Calu3 (cell line): ENCODE measurements at places on chromosomes 12 and 14.

GRCh38 chr12:11584221-11584855 is 65.1 kb upstream of the ETV6 start:
- no peak for DNase-seq

- no peak for DNase-seq
Measured at GRCh38 chr14:70735043-70735442, 74.3 kb downstream of the MAP3K9 start.

GRCh38 chr14:91980157-91980556 is 32.7 kb upstream of the FBLN5 start:
- no peak for DNase-seq

DNA sequence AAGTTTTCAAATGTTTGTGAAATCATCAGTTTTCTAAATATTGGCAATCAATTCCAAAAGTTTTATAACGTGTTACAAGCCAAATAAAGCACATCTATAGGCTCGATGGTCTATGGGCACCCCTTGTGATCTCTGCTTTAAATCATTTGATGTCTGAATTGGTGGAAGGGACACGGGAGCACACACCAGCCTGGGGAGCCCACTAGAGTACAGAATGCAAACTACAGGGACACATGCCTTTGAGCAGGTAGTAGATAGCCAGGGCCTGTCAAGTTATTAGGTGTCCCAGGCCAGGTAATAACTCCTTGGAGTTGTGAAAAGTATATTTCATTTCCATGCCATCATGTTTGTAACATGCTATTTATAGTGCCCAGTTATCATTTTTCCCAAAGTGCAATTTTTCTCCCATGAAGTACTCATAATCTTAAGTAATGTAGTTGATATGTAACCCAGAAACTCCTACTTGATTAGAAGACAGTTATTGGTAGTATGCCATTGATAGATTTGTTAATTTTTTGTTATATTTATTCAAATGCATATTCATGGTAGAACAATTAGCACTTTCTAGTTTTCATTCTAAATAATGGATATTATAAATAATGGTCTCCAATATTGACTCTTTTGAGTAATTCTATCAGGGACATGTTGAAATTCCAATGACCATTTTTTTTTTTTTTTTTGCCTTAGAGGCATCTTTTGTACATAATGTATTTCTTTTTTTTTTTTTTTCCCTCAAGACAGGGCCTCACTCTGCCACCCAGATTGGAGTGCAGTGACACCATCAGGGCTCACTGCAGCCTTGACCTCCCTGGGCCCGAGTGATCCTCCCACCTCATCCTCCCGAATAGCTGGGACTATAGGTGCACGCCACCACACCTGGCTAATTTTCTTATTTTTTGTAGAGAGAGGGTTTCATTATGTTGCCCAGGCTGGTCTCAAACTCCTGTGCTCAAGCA is 96.9 kb upstream of the FGD4 start:
- DNase-seq = peak; percentile 46

DNA sequence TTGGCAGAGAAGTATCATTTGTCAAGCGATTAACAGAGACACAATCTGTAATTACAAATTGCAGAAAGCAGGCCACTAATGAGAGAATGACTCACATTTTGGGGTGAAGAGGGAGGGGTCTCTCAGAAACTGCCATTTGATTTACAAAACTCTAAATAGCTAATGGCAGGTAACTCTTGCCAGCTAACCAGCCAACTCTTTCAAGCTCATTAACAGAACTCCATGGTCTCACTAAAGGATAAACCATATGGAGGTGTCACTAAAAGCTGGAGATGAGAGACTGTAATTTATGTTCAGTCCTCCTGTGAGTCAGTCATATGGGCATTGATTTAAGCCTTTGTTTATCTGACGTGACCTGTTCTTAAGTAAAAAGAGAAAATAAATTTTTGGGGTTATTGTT is 336.4 kb downstream of the FOXG1 start:
- DNase-seq = no peak

GRCh38 chr14:104163541-104163940 is 25.2 kb downstream of the KIF26A start:
- DNase-seq = no peak

- DNase-seq = peak; percentile 14
Measured at GRCh38 chr12:76284816-76285750, 63.1 kb downstream of the BBS10 start.

DNA sequence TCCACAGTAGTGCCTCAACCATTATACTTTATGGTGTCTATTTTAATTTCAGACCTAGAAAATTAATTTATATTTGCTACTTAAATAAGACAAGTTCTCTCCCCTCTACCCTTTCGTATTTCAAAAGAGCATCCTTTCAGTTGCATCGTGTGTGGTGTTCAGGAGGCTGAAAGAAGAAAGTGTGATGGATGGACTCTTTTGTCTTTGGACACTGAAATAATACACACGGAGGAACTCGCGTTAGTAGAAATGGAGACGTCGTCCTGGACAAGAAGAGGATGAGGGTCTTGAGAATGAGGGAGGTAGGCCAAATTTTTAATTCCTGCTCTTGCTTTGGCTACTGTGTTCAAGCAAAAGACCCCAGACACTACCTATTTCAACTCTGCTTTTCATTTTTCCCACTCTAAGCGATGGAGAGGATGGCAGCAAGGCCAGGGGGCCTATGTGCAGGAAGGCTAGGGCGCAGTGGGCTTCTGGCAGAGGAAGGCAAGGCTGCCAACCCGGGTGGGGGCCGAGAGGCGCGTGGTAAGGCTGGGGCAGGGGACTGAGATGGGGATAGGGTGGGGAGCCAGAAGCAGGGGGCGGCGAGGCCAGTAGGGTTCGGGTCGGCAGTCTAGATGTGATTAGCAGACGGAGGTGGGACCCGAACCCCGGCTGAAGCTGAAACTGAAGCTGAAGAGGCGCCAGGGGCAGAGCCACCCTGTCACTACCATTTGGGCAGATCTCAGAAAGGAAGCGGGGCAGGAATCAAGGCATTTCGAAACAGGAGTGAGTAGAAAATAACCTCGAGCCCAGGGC is 722 bp downstream of the TMED8 start:
- peak; percentile 23 for DNase-seq

DNA sequence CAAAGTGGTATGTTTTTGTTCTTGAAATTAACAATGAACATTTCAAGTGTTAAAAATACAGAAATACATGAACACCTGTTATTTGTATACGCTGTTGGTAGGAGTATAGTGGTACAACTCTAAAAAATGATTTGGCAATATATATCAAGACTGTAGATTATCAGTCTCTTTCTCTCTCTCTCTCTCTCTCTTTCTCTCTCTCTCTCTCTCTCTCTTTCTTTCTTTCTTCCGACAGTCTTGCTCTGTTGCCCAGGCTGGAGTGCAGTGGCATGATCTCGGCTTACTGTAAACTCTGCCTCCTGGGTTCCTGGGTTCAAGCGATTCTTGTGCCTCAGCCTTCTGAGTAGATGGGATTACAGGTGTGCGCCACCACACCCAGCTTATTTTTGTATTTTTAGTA is 12.6 kb downstream of the HEBP1 start:
- no peak for DNase-seq

DNA sequence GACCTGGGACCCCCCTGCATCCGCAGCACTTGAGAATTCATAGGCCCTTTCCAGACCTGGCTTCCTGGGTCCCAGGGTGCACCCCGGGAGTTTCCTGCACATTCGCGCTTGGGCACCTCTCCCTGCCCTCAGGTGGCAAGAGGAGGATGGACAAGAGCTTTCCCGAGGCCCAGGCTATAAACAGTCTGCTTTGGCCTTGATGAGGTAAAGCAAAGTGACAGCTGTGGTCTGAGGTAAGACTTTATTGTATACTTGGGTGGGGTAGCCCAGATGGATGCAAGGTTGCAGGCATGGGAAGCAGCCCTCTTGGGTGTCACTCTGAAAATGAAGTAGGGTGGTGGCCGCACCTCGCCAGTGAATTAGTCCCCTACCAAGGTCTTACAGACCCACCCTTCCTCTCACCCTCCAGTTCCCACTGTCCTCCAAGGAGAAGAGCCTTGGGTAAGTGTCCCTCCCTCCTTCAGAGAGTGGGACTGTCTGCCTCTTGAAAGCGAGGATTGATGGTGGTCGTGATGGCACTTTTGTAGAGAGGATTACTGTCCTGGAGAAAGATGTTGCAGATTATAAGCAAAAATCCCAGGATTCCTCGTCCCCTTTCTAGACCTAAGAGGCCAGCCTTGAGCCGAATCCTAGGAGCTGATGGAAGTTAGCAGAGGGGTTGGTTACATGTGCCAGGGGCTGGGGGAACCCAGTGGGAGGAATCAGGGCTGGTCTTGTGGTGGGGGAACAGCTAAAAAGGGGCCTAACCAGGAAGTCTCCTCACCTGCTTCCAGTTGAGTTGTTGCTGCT is 10.6 kb upstream of the CSAD start:
- DNase-seq = no peak

DNA sequence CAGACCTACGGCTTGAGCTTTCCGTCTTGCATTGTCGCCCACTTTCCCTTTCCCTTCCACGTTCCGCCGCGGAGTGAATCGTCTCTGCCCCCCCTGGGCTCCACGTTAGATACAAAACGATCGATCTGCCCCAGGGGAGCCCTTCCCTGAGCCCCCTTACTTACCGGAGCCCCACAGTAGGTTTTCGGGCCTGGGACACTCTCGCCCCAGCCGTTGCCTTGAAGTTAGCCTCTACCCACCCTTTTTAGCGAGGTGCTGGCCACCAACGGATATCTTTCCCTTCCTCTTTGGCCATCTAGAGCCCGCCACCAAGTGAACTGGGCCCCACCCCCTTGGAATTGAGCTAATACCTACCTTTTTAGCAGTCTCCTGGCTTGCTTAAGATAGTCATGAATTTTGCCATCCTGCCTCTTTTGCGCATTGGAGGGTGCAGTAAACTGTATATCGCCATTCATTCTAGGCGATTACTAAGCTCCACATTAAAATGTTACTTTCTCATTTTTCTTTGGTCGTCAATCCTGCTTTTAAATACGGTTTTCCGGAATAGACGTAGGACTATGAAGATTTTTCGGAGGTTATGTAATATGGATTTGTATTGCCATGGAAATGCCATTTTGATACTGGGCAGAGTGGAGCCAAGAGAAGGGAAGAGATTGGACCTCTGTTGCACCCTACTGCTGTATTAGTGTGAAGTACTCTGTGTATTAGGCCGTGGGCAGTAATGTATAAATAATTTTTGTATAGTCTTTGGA is 764 bp downstream of the RBM25 start:
- DNase-seq = peak; percentile 41

DNA sequence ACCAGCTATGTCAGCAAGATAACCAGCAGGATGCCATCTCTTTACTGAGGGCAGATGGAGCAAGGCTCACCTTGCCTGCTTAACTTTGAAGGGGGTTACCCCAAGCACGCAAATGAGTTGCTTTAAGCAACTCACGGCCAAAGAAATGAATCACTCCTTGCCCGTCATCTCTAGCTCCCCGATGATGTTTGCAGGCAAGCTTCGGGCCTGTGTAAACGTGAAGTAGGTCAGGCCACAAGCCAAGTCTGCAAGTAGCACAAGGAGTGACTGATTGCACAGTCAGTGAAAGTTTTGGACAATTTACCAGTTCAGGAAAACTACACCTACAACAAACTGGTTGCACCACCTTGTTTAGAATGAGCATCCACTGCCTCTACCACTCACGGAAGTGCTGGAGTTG is 699.7 kb upstream of the TBX3 start:
- DNase-seq = no peak

- no peak for DNase-seq
Measured at GRCh38 chr12:64627771-64628170, 17.5 kb downstream of the RASSF3 start.

DNA sequence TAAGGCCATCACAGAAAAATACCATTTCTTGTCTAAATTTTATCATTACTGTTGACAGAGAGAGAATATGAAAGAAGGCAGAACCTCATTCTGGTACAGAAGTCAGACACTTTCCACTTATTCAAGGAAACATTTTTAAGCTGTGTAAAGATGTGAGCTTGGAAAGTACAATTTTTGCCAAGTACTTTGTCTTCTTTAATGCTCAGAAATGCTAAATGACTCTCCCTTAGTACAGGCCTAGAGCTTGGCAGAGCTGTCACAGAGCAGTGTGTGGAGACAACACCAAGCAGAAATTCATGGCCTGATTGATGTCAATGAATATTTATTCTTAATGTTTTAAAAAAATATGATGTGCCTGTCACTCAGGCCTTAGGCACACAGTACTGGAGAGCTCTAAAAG is 20.7 kb downstream of the NT5DC3 start:
- no peak for DNase-seq

DNA sequence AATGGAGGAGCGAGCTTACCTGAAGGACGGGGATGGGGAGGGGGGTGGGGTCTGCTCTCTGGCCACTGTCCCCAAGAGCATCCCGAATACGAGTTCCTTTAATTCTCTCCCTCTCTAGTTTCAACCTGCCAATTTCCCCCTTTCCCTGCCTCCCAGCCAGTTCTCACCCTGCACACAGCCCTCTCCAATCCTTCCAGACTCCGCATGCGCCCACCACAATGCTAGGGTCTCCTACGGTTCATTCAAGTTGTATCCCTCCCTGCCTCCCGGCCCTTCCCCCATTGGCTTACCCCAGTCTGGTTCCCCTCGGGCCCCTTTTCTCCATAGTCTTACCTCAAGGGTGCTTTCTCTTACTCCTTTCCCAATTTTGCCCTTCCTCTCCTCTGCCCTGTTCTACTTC is 708 bp upstream of the IGFBP6 start:
- no peak for DNase-seq

DNA sequence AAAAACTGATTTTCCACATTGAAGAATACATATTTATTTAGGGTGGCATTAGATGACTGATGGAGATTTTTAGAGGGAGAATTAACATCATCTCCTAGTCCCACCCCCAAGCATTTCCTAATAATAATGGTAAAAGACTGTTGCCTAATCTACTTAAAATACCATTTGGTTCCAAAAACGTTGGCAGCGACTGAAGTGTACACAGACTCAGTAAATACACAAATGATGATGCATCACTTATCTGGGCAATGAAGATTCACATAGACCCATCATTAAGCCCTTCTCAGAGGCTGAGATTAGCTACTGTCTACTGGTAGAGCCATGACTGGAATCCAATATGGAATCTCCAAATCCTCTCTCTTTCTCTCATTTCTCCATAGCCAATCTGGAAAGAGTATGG is 18.2 kb downstream of the RTN1 start:
- no peak for DNase-seq

GRCh38 chr14:62655166-62655565 is 390.1 kb downstream of the KCNH5 start:
- DNase-seq = no peak

DNA sequence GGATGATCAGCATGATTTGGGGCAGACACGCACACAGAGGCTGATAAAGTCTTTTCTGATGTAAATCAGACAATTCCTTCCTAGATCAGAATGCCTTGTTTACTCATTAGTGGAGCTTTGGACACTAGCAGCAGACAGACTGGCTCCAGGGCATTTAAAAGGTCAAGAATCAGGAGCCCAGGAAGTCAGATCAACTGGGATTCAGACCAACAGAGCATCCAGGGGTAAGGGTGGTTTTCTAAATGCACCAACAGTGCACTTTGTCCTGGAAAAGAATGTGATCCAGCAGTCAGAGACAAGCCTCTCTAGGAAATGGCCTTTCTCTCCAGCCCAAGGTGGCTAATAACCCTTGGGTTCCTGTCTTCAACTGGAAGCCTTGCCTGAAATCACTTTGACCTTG is 405.3 kb downstream of the MED13L start:
- DNase-seq = no peak
